ENCODE measurements at places on chromosomes 5 and 9.

GRCh38 chr9:7139886-7140285 is 382.1 kb downstream of the KDM4C start:
- no peak overlapping the region for H3K4me3 ChIP-seq
- no peak overlapping the region for H3K27ac ChIP-seq
- no peak for DNase-seq
- H3K27me3 ChIP-seq = no peaks in the 10 kb centered on the region
- H3K36me3 ChIP-seq = no peaks in the 10 kb centered on the region

- H3K27ac ChIP-seq = no peak overlapping the region
- DNase-seq = no peak
- H3K36me3 ChIP-seq = no peaks in the 10 kb centered on the region
- no peak overlapping the region for H3K4me3 ChIP-seq
Measured at GRCh38 chr5:89904442-89904841, 505.1 kb downstream of the CETN3 start.

DNA sequence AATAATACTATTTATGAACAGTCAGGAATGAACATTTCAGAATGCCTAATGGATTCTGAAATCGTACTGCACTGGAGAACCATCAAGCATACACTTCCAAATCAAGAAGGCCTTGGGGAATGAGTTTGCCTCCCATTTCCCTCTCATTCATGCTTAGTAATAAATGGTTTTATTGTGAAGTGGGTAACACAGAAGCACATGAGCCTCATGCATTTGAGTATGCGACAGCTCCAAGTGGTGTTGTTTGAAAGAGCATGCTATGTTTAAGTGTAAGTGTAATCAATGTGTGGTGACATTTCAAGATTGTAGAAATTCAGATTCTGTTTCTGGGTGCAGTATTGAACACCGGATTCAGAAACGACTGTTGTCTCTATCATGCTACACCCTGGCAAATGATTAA is 60.0 kb downstream of the SGCD start:
- H3K36me3 ChIP-seq = no peaks in the 10 kb centered on the region
- H3K4me3 ChIP-seq = no peak overlapping the region
- DNase-seq = no peak

DNA sequence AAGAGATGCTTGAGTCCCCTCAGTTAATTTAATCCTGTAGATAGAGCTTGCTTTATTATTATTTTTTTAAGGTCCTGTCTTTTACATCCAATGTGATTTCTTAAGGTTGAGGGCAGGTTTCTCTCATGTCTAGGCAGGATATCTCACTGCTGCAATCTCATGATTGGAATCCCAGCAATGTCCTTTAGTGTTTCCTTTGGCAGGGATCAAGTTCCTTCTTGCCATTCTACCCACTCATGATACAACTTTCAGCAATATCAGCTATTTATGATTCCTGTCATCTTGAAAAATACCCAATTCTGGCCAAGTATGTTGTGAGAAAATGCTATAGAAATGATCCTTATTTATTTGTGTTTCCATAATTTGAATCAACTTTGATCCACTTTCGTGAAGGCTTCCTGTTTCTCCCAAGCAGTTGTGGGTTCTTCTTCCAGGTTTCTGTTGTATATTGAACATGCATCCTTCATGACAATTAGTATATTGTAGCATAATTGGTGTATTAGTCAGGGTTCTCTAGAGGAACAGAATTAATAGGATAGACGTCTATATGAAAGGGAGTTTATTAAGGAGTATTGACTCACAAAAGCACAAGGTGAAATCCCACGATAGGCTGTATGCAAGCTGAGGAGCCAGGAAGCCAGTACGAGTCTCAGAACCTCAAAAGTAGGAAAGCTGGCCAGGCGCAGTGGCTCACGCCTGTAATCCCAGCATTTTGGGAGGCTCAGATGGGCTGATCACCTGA is 18.4 kb upstream of the VPS13A start:
- no peaks in the 10 kb centered on the region for H3K27me3 ChIP-seq
- no peaks in the 10 kb centered on the region for H3K36me3 ChIP-seq
- H3K27ac ChIP-seq = no peak overlapping the region
- no peak for DNase-seq
- H3K4me1 ChIP-seq = no peaks in the 10 kb centered on the region

DNA sequence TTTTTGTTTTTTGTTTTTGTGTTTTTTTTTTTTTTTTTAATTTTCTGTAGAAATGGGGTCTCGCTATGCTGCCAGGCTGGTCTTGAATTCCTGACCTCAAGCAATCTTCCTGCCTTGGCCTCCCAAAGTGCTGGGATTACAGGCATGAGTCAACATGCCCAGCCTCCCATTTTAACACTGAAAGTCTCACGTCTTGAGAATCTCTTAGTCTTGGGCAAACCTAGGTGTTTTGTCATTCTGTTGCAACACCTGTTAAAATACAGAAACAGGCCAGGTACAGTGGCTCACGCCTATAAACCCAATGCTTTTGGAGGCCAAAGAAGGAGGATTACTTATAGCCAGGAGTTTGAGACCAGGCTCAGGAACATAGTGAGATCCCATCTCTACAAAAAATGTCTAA is 599.0 kb downstream of the TLR4 start:
- no peak overlapping the region for H3K27ac ChIP-seq
- DNase-seq = no peak
- no peak overlapping the region for H3K4me3 ChIP-seq
- no peaks in the 10 kb centered on the region for H3K36me3 ChIP-seq

DNA sequence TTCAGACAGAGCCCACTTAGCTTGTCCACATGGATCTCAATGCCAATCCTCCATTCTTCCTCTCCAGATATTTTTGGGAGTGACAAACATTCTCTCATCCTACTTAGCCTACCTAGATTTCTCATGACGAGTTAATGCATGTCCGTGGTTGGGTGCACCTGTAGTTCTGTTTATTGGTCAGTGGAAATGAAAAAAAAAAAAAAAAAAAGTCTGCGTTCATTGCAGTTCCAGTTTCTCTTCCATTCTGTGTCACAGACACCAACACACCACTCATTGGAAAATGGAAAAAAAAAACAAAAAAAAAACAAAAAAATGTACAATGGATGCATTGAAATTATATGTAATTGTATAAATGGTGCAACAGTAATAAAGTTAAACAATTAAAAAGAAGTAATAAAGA is 59.0 kb downstream of the BASP1 start:
- H3K4me1 ChIP-seq = no peaks in the 10 kb centered on the region
- H3K4me3 ChIP-seq = no peak overlapping the region
- no peak overlapping the region for H3K27ac ChIP-seq
- no peaks in the 10 kb centered on the region for H3K36me3 ChIP-seq

- no peak overlapping the region for H3K27ac ChIP-seq
- H3K27me3 ChIP-seq = no peaks in the 10 kb centered on the region
- H3K4me3 ChIP-seq = no peak overlapping the region
Measured at GRCh38 chr5:124707520-124707919, 38.9 kb downstream of the ZNF608 start.

- H3K27me3 ChIP-seq = no peaks in the 10 kb centered on the region
- no peaks in the 10 kb centered on the region for H3K4me1 ChIP-seq
- no peaks in the 10 kb centered on the region for H3K36me3 ChIP-seq
- H3K4me3 ChIP-seq = no peak overlapping the region
Measured at GRCh38 chr9:128669786-128670185, 13.1 kb upstream of the DYNC2I2 start.

- no peak overlapping the region for H3K27ac ChIP-seq
- peaks cover 10% of the 10 kb centered on the region for H3K4me1 ChIP-seq
- no peaks in the 10 kb centered on the region for H3K36me3 ChIP-seq
- no peak overlapping the region for H3K4me3 ChIP-seq
- no peaks in the 10 kb centered on the region for H3K27me3 ChIP-seq
Measured at GRCh38 chr9:85536514-85536913, 205.2 kb downstream of the AGTPBP1 start.

DNA sequence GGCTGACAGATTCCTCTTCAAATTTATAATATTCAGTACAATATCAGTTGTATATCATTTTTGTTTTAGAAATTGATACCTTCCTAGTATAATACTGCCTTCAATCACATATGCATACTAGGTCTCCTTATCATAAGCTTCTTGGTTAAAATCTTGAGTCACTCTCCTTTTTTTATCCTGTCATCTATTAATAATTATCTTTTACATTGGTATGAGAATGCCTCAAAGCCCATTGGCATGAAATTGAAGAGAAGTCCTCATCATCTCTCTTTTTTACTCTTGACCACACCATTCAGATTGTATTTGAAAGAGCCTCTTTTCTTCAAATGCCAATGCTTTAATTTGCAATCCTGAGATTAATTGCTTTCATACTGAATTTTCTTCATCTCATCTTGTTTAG is 810.3 kb downstream of the BRINP1 start:
- no peak overlapping the region for H3K4me3 ChIP-seq
- no peaks in the 10 kb centered on the region for H3K4me1 ChIP-seq
- no peaks in the 10 kb centered on the region for H3K27me3 ChIP-seq
- H3K36me3 ChIP-seq = no peaks in the 10 kb centered on the region
- DNase-seq = no peak

- H3K27me3 ChIP-seq = no peaks in the 10 kb centered on the region
- H3K36me3 ChIP-seq = no peaks in the 10 kb centered on the region
- no peak overlapping the region for H3K4me3 ChIP-seq
Measured at GRCh38 chr5:135641734-135642487, 63.1 kb upstream of the CXCL14 start.
